Naive thymus-derived CD8-positive, alpha-beta T cell (primary cell): ENCODE measurements at places on chromosomes 5 and 9.

DNA sequence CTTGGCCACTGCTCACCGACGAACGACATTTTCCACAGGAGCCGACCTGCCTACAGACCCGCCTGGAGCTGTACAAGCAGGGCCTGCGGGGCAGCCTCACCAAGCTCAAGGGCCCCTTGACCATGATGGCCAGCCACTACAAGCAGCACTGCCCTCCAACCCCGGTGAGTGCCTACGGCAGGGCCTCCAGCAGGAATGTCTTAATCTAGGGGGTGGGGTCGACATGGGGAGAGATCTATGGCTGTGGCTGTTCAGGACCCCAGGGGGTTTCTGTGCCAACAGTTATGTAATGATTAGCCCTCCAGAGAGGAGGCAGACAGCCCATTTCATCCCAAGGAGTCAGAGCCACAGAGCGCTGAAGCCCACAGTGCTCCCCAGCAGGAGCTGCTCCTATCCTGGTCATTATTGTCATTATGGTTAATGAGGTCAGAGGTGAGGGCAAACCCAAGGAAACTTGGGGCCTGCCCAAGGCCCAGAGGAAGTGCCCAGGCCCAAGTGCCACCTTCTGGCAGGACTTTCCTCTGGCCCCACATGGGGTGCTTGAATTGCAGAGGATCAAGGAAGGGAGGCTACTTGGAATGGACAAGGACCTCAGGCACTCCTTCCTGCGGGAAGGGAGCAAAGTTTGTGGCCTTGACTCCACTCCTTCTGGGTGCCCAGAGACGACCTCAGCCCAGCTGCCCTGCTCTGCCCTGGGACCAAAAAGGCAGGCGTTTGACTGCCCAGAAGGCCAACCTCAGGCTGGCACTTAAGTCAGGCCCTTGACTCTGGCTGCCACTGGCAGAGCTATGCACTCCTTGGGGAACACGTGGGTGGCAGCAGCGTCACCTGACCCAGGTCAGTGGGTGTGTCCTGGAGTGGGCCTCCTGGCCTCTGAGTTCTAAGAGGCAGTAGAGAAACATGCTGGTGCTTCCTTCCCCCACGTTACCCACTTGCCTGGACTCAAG, 1.5 kb downstream of the CSF2 start:
- DNase-seq = no peak

- DNase-seq = no peak
These were observed 25.4 kb downstream of the DAB2 start for GRCh38 chr5:39399135-39400036.

- no peak for DNase-seq
These were observed 35.7 kb downstream of the SLC1A3 start for GRCh38 chr5:36642089-36642488.

- no peak for DNase-seq
These were observed 121.1 kb downstream of the C5orf15 start for GRCh38 chr5:133847301-133847700.

DNA sequence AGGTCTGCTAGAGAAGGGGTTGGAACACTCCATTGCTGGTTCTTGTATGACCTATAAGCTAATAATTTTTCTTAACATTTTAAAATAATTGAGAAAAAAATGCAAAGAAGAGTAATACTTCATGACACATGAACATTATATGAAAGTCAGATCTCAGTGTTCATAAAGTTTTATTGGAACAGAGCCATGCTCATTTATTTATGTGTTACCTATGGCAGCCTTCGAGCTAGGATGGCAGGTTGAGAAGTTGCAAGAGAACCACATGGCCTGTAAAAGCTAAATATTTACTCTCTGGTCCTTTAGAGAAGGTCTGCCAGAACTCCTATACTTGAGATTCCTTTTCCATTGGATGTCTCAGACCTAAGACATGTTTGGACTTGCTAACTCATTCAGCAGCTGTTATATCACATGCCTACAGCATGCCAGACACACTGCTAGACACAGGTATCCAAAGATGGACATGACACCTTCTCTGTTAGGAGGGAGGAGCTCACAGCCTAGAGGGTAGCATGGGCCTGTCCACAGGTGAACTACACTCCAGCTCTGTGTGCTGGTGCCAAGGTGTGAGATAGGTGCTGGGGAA, 304.3 kb downstream of the ARHGAP26 start:
- DNase-seq = no peak

- DNase-seq = no peak
These were observed 148.7 kb downstream of the RFK start for GRCh38 chr9:76245518-76245917.

DNA sequence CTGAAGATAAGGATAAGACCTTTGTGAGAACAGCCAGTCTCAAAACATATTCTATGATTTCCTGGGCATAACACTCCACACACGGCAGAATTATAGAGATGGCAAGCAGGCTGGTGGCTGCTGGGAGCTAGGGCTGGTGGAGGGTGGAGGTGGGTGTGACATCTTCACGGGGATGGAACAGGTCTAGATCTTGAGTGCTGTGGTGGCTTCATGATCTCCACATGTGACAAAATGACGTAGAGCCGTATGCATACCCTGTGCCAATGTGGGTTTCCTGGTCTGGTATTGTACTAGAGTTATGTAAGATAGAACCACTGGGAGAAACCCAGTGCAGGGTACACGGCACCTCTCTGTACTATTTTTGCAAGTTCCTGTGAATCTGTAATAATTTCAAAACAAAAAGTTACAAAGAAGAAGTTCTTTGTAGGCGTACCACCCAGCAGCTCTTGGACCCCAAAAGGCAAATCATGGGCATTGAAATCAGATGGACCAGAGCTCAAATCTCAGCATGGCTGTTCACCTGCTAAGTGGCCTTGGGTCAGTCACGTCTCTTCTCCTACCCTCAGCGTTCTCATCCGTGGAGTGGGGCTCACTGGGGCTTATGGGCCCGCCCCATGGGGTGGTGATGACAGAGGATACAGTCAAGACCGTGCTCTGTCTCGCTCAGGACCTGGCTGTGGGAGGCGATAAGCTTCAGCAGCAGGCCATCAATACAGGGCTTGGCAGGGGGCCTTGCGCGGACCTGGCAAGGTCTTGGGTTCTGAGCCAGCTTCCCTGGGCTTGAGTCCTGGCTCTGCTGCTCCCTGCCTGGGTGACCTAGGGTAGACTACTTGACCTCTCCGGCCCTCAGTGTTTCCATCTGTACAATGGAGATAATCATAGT, 74.7 kb upstream of the UNC5A start:
- DNase-seq = no peak

- no peak for DNase-seq
These were observed 134.1 kb upstream of the ZNF462 start for GRCh38 chr9:106728860-106729259.

GRCh38 chr9:122213589-122214413, 15.0 kb downstream of the LHX6 start:
- peak; percentile 26 for DNase-seq

DNA sequence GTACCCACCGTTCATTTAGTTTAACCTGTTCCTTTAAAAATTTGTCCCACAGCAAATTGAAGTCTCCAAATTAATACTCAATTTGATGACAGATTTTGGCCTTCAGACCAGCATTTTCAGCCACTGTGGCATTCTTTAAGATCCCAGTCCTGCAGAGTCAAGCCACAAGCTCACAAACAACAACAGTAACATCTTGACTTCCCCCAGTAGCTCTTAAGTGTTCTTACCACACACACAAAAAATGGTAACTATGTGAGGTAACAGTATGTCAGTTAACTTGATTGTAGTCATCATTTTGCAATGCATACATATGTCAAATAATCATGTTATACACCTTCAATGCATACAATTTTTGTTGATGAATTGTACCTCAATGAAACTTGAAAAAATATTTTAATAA, 247.9 kb downstream of the LURAP1L start:
- DNase-seq = no peak

GRCh38 chr5:139475865-139476617, 5.2 kb downstream of the SMIM33 start:
- no peak for DNase-seq

DNA sequence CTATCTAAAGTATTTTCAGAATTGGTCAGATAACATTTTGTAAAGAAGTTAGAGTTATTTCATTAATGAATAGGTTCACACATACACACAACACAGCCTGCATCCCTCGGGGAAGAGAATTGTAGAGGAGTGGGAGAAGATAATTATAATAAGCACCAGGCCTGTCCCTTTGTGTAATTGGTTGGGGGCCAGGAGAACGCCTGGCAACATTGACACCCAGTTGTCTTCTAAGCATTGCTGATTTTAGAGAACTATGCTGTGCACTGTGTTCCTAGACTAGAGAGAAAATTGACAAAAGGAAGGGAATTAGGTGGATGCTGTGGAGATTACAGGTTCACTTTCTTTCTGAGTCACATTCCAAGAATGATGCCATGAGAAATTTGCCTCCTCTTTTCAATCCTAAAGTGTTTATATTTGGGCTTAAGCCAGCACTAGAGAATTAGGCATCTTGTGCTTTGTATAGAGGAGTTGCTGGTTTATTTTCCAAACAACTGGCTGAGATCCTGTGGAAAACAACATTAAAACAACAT, 247.6 kb downstream of the COX7C start:
- no peak for DNase-seq

- DNase-seq = no peak
These were observed 1.9 kb upstream of the DAP start for GRCh38 chr5:10762776-10763500.
